Vagina (tissue), 2 donors: ENCODE measurements at places on chromosomes 1 and 21.
A peak's percentile ranks its signal among the peaks of the same experiment; 100 is the strongest.

DNA sequence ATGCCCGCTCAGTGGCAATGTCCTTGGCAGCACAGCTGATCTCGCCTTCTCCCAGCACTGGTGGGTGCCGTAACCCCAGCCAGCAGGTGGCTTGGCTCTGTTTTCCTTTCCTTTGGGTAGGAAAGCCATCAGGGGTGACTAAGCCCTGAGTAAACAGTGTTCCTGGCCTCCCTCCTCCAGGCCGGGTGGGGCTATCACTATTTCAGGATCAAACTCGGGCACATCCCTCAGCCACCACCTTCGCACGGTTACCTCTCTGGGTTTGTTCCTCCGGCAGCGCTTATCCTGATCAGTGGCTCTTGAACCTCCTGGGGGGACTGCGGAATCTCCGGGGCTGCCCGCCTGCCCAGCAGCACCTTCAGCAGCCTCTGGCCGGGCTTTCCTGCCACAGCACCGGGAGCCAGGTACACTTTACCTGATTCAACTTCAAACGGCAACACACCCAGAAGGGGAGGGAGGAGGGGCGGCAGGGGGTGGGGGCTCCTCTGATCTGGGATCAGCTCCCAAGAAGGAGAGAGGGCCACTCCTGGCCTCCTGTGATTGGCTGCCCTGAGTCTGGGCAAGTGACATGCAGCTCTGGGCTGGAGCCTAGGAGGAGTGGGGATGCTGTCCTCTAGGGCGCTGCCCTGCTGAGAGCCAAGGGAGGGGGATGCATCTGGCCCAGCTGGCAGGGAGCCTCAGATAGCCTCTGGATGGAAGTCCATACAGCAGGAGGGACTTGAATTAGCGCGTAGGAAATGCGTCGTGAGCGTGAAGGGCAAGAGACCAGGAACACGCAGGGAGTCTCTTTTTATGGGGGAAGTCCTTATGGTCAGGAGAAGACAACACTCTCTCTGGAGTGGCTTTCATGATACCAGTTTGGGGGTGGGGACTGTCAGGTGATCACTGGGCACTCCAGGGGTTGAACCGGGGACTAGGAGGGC lies at the start of gene ASCL5:
Gene ASCL5, minus strand, starts transcription at position 353 of the 923 bp plus-strand sequence. CDS start 11,812 bp downstream, outside the sequence.
- no peak for DNase-seq

DNA sequence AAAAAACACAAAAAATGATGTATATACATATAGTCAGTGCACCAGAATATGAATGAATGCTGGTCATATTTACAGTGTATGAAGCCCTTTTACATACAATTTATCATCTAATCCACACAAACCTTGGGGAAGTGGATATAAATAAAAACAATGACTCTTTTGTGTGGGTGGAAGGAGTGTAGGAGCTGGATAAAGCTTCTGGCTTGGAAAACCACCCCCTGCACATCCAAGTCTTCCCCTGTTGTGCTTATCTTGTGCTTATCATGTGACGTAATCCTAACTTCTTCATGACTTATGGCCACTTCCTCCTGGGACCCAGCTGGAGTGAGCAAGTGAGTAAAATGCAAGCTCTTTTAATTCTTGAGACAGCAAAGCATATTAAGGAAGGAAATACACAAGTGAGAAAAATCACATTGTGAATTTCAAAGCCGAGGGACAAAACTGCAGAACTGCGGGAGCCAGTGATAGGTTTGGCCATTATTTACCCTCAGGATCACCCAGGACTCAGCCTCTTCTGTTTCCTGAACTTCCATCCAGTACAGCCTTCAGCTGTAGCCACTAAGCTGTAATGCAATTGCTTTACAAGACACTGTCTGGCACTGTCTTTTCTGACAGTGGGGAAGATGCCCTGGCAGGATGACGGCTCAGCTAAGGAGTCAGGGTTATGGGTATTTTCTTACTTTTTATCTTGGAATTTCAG lies 104.0 kb upstream of the PPM1J start:
- no peak for DNase-seq

- no peak for DNase-seq
These were observed 359.0 kb downstream of the RGS7 start for GRCh38 chr1:240998024-240998423.

GRCh38 chr1:109091078-109091838 lies 694 bp downstream of the TMEM167B start:
- DNase-seq = no peak

DNA sequence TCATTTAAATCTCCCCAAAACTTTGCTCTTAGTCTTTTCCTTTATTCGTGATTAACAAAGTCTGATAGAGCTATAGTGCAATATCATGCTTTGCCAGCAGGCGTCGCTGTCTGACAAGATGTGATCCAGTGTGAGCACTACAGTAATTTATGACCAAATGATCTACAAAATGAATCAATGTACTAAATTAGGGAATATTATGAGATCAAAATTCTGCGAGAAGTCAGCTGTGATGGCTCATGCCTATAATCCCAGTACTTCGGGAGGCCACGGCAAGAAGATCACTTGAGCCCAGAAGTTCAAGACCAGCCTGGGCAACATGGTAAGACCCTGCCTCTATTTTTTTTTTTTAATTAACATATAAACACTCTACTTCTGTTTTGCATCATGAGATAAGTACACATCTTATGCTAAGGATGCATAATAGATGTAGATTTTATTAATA lies 3.6 kb upstream of the SPSB1 start:
- DNase-seq = no peak

GRCh38 chr1:153307221-153307600 lies 5.5 kb downstream of the PGLYRP3 start:
- DNase-seq = no peak

- no peak for DNase-seq
These were observed 898.6 kb downstream of the AMY1C start for GRCh38 chr1:104648269-104648691.

- DNase-seq = no peak
These were observed 86.8 kb downstream of the KCNJ6 start for GRCh38 chr21:37829447-37829846.

- peak; percentile 44 for DNase-seq
These were observed 72.5 kb downstream of the RUNX3 start for GRCh38 chr1:24857507-24858133.

GRCh38 chr1:217109928-217110327 lies 386.7 kb upstream of the ESRRG start:
- no peak for DNase-seq

DNA sequence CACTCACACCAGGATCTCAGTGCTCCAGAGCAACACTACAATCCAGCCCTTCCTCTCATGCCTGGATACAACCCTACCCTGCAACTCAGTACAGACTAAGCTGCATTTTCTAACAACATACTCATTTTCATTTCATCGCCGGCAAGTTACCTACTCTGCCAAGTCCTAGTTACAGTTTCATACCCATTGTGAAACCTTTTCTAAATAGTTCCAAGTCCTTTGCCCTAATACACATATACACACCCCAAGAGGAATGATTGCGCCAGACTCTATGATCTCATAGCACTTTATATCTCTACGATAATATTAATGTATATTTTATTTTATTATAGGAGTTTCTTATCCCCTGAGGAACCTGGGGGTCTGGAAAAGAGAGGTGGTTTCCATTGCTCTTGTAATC lies 122.4 kb downstream of the LMX1A start:
- no peak for DNase-seq

GRCh38 chr1:160768295-160768657 lies 27.7 kb upstream of the LY9 start:
- no peak for DNase-seq

- no peak for DNase-seq
These were observed 889.7 kb downstream of the ADGRL2 start for GRCh38 chr1:82690411-82690810.

- no peak for DNase-seq
These were observed 20.6 kb downstream of the TCEA3 start for GRCh38 chr1:23403735-23404486.

DNA sequence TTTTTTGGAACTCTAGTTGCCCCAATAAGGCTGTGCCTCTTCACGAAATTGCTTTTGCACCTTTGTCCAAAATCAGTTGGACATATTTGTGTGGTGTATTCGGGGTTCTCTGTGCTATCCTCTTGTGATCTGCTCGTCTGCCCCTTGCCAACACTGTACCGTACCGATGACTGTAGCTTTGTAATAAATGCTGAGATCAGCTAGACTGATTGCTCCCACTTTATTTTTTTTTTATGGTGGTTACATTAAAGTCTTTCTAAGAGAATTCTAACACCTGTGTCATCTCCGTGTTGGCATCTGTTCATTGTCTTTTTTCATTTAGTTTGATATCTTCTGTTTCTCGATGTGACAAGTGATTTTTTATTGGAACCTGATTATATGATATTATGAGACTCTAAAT lies 94.1 kb downstream of the ADARB1 start:
- DNase-seq = no peak

- DNase-seq = no peak
These were observed 9.9 kb upstream of the HSPG2 start for GRCh38 chr1:21946836-21947587.

- DNase-seq = no peak
These were observed 945 bp downstream of the RNPEP start for GRCh38 chr1:201983380-201983805.

DNA sequence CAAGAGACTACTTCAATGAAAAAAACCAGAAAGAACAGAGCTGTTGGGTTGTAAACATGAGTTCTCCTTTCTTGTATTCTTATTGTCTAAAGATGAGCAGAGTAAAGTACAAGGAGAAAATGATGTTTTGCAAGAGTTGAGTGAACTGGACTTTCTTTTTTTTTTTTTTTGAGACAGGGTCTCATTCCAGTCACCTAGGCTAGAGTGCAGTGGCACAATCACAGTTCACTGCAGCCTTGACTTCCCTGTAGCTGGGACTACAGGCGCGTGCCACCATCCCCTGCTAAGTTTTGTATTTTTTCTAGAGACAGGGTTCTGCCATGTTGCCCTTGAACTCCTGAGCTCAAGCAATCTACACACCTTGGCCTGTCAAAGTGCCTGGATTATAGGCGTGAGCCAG lies 7.1 kb upstream of the IVNS1ABP start:
- no peak for DNase-seq

DNA sequence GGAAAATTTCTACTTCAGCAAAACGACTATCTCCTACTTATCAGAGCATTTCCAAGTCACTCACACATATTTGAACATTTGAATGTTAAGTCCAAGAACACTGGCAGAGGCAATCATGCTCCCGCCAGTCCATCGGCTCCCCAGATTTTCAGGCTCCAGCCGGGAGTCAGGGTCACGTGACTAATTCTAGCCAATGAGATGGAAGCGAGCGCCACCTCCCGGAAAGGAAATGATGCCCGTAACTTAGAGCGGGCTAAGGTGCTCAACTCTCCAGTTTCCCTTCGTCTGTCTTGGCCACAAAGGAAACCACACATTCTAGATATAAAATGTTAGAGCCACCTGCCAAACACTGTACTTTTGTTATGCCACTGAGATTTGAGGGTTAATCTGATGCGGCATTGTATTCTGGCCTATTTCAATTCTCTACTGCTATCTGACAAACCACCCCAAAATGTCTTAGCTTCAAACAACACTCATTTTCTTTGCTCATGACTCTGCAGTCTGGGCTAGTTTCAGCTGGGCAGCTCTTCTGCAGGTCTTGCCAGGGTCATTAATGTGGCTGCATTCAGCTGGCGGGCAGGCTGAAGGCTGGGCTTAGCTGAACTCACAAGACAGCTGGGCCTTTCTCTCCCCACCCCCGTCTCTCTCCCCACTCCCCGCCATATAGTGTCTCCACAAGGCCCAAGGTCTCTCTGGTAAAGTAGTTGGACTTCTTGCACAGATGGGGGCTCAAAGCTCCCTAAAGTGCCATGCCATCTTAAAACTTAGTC lies 16.5 kb upstream of the LHX4 start:
- DNase-seq = no peak

DNA sequence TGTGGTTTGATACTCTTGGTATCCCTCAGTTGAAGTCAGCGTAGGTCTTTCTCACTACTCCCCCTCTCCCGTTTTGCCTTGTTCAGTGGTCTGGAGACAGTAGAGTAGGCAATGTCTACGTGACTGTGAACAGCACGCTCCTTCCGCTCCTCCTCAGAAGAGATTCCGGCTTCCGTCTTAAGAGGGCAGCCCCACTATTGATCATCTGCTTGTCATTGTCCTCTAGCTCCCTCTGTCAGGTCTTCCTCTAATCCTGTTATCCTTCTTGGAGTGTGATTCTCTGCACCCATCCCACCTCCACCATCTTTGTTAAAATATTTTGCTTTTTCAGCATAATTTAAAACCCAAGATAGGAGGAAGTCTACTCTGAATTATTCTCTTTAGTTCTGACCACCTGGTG lies 129.9 kb upstream of the KCNK2 start:
- no peak for DNase-seq

DNA sequence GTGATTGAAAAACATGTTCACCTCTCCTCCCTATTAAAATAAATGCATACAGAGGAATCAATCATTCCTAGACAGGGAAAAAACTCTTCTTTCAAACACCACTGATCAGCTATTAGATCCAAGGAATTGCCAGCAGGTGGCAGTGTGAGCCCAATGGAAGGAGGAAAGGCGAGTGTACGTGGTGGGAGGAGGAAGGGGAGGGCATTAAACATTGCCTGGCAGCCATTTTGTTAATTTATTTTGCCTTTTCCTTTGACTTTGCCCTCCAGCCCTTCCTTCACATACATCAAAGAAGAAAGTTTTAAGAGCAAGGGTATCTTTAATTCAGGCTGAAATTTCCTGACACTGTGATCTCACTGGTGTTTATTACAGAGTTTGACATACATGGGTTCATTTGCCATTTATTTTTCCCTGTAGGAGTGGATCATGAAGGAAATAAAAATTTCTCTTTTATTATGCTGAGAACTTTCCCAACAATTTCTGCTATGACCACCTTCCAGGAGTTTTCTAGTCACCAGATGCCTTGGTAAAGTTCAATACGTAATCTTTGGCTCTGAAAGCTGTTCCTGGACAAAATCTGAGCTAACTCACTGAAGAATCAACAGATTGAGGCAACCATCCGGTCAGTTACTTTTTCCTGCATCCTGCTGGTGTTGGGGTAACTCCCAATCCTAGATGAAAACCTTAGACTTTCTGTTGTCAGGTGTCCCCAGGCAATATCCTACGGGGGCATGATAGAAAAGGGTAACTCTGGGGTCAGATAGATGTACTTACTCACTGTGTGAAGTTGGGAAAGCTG lies 1.9 kb upstream of the GNAI3 start:
- DNase-seq = no peak

DNA sequence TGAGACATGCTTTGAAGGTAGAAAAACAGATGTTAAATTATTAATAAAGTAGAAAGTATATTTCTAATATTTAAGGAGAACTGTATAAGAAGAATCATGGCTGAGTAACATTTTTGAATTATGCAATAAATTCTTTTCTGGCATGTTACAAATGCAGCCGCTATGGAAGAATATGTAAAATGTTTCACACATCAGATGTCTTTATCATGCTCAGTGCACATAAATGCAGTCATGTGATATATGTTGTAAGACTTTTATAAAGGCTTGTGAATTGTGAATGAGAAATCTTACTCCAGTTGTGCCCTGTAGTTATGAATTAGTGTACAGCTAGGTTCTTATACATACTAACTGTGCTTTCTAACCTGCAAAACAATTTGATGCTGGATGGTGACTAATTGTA lies 53.5 kb downstream of the LRRC8B start:
- no peak for DNase-seq

DNA sequence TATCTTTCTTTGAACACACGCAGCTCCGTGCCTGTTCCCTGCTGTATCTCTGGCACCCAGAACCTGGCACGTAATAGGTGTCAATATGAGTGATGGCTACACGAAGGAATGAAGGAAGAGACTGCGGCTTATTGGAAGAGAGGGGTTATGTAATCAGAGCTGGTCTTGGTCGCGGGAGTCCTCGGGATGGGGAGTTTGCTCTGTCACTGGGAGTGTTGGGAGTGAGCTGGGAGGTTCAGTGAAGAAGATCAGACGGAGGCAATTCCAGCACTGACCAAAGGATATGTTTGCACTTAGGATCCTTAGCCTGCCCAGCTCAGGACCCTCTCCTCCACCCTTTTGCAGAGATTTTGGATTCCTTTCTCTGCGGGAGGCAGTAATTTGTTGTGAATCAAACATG lies 709.1 kb downstream of the PTPRU start:
- DNase-seq = no peak
